Activated CD4-positive, alpha-beta T cell treated with anti-CD3 and anti-CD28 coated beads, Interleukin-2, amount 10 ng/mL, durations not matched to agents 24 days and 14 days (primary cell): ENCODE measurements at places on chromosomes 6 and 20.

DNA sequence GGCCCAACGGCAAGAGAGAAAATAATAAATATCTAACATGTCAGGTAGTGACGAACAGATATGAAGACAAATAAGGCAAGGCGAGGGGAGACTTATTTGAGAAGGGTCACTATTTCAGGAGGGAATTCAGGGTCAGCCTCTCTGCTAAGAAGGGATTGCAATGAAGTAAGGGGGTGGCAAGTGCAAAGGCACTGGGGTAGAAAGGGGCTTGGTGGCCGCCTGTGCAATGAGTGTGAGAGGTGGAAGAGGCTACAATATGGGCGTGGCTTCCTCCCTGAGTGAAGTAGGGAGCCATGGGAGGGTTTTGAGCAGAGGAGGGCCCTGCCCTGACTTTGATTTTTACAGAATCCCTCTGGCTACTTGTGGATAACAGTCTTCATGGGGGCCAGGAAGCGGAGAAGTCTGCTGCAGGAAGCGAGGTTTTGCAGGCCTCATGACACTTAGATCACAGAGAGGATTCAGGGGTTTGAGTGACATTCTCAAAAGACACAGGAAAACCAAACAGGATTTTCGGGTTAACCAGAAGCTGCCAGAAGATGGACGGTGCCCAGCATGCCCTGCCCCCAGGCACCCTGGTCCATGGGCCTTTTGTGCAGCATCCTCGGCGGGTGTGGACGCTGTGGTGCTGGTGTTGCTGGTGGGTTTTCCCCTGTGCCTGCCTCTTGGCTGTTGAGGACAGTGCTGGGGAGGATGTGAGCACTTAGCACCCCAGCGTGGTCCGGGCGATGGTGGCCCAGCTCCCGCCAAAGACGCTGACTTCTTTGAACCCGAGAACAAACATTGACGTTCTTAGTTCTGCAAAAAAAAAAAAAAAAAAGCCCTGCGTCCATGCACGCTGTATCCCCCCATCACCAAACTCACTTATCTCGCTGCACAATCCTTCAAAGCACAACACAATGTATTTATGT lies 124.2 kb upstream of the PTPN1 start:
- H3K27ac ChIP-seq = peak overlapping the region; percentile 69
- no peaks in the 10 kb centered on the region for H3K27me3 ChIP-seq
- H3K4me3 ChIP-seq = peak overlapping the region; percentile 60
- DNase-seq = peak; percentile 93
- H3K36me3 ChIP-seq = no peaks in the 10 kb centered on the region

DNA sequence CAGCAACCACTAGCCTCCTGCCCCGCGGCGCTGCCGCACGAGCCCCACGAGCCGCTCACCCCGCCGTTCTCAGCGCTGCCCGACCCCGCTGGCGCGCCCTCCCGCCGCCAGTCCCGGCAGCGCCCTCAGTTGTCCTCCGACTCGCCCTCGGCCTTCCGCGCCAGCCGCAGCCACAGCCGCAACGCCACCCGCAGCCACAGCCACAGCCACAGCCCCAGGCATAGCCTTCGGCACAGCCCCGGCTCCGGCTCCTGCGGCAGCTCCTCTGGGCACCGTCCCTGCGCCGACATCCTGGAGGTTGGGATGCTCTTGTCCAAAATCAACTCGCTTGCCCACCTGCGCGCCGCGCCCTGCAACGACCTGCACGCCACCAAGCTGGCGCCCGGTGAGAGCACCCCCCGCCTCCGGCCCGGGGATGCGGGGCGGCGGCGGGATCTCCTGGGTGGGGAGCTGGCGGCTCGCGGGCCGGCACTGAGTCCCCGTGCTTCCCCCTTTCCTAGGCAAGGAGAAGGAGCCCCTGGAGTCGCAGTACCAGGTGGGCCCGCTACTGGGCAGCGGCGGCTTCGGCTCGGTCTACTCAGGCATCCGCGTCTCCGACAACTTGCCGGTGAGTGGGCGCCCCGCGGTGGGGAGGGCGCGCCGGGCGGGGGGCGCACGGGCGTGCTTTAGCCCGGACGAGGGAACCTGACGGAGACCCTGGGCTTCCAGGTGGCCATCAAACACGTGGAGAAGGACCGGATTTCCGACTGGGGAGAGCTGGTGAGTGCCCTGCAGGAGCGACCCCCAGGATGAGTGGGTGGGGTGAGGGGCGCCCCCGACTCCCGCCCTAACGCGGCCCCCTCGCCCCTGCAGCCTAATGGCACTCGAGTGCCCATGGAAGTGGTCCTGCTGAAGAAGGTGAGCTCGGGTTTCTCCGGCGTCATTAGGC lies 585 bp downstream of the PIM1 start:
- H3K4me3 ChIP-seq = peak overlapping the region; percentile 93
- H3K36me3 ChIP-seq = peaks cover 47% of the 10 kb centered on the region
- no peaks in the 10 kb centered on the region for H3K27me3 ChIP-seq
- DNase-seq = peak; percentile 84
- peak overlapping the region; percentile 94 for H3K27ac ChIP-seq
- peaks cover 54% of the 10 kb centered on the region for H3K4me1 ChIP-seq

- H3K27me3 ChIP-seq = no peaks in the 10 kb centered on the region
- no peak overlapping the region for H3K4me3 ChIP-seq
- peaks cover 18% of the 10 kb centered on the region for H3K4me1 ChIP-seq
- H3K36me3 ChIP-seq = peaks cover 73% of the 10 kb centered on the region
Observed at GRCh38 chr6:37456126-37456525, 23.1 kb downstream of the CMTR1 start.

DNA sequence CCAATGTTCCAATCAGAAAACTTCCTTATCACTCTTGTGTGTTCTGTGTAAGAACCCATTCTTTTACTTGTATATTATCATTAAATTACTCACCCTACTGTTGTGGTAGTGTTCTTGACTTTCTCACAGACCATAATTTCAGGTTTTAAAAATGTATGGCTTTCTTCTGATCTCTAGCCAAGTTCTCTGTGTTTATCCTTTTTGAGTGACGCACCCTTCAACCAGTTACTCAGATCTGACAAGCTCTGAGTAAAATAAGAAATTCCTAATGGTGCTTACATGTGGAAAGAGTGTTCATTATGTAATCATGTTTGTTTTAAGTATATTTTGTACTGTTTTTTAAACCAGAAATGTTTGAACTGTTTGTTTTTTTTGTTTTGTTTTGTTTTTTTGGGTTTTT lies 11.0 kb downstream of the TBPL1 start:
- peaks cover 22% of the 10 kb centered on the region for H3K4me1 ChIP-seq
- H3K4me3 ChIP-seq = no peak overlapping the region

DNA sequence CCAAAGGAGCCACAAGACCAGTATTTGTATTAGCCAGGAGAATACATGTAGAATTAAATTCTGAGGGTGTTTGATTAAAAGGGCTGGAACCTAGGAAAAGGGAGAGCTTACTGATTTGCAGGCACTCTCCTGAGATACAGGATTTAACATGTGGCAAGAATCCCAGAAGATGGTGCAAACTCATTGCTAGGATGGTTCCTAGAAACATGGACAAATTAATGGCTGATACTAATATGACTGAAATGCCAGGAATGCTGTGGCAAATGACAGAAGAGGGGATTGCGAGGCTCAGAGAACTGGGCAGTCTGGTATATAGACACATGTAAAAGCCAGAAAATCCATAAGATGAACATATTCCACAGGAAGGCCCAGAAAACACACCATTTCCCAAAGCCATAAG lies 118.1 kb downstream of the RWDD2A start:
- no peak for DNase-seq
- peaks cover 5% of the 10 kb centered on the region for H3K27me3 ChIP-seq

GRCh38 chr6:127186889-127187288 lies 68.4 kb downstream of the RSPO3 start:
- H3K27ac ChIP-seq = no peak overlapping the region
- DNase-seq = peak; percentile 87
- no peak overlapping the region for H3K4me3 ChIP-seq
- no peaks in the 10 kb centered on the region for H3K4me1 ChIP-seq
- no peaks in the 10 kb centered on the region for H3K36me3 ChIP-seq

- no peaks in the 10 kb centered on the region for H3K4me1 ChIP-seq
- H3K36me3 ChIP-seq = no peaks in the 10 kb centered on the region
- H3K27ac ChIP-seq = no peak overlapping the region
- peaks cover 12% of the 10 kb centered on the region for H3K27me3 ChIP-seq
- DNase-seq = peak; percentile 86
- H3K4me3 ChIP-seq = no peak overlapping the region
Observed at GRCh38 chr6:79813854-79814709, 133.3 kb downstream of the ELOVL4 start.

DNA sequence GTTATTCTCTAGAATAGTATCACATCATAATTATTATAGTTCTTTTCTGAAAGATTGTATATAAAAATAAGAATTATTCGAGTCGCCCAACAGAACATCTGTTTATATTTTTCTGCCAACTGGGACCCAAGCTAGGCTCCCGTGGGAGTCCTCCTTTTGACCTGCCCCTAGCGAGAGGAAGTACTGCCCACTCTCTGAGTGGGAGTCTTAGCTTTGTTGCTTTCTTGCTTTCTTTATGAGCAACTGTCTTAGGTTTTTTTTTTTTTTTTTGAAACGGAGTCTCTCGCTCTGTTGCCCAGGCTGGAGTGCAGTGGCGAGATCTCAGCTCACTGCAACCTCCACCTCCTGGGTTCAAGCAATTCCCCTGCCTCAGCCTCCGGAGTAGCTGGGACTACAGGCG lies 202.0 kb upstream of the ZNF184 start:
- no peak overlapping the region for H3K4me3 ChIP-seq
- H3K27ac ChIP-seq = no peak overlapping the region
- H3K36me3 ChIP-seq = peaks cover 9% of the 10 kb centered on the region
- DNase-seq = no peak
- peaks cover 23% of the 10 kb centered on the region for H3K4me1 ChIP-seq

DNA sequence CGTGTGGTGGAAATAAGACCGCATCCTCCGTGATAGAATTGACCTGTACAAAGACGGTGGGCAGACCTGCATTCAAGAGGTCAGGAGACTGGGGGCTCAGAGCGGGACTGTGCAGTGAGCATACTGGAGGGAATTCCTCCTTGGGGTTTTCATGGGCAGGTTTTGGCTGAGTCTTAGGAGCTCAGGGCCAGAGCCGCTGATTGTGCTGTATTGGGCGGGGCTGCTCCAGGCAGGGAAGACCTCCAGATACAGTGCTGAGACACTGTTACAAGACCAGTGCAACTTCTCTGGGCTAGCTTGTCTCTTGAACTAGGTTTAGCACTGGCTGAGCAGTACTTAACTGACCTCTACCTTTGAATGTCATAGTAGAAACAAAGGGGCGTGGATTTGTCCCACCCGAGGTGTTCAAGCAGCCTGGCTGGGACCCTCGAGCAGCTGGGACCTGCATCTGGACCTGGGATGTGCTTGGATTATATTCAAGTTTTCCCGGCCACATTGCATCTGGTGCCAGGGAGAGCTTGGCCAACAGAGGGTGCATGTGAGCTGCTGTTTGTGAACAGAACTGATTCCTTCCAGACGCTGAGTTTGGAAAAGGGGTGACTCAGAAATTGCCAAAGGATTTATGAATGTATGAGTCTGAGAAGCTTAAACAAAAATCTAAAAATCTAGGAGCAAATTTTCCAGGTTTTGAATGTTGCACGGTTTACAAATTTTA lies 33.4 kb upstream of the SLC22A1 start:
- no peak overlapping the region for H3K4me3 ChIP-seq
- peaks cover 7% of the 10 kb centered on the region for H3K4me1 ChIP-seq
- H3K27ac ChIP-seq = no peak overlapping the region
- peaks cover 67% of the 10 kb centered on the region for H3K36me3 ChIP-seq
- no peaks in the 10 kb centered on the region for H3K27me3 ChIP-seq
- DNase-seq = no peak

DNA sequence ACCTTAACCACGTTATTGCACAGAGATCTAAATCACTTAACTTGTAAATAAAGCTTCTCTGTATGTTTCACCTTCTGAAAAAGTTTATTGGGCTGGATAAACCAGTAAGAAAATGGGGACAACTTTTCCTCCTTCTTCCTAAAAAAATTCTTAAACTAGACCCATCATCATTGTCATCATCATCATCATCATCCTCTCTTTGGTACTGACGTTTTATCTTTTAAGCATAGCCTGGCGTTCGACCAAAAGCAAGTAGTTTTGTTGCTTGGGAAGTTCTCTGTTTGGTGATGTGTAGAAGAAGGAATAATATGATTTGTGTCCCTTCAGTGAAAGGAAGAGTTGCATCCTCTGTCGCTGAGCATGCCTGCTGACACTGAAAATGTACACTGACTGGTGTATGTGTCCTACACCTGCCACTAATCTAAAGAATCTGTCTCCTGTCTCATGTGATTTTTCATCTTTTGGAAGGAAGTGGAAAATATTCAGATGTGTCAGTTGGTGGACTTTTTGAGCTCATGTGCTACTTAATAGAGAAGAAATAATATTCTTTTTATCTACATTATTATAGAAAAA lies 2.5 kb downstream of the CLVS2 start:
- no peak overlapping the region for H3K4me3 ChIP-seq
- H3K27ac ChIP-seq = no peak overlapping the region
- no peak for DNase-seq
- no peaks in the 10 kb centered on the region for H3K4me1 ChIP-seq
- H3K36me3 ChIP-seq = no peaks in the 10 kb centered on the region

DNA sequence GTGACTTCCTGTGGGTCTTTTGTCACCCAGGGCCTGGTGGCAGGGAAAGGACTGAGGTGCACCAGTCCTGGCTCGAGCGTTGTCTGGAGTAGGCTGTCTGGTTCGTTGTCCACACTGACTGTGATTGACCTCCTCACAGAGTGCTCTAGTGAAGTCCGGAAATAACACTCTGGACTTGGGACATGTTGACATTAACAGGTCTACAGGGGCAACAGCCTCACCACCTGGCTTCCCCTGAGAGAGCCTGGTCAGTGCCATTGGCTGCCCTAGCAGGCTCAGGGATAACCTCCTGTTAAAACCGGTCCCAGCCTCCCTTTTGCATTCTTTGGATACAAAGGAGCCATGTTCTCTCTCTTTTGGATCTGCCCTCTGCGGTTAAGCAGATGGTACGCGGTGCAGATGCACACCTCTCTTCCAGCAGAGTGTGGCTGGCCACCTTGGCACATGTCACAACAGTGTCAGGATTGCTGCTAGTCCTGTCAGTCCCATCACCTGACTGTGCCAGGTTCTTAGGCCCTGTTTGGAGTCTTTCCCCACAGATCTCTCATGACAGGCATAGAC lies 46.2 kb downstream of the CDS2 start:
- DNase-seq = no peak
- no peak overlapping the region for H3K4me3 ChIP-seq
- peaks cover 21% of the 10 kb centered on the region for H3K4me1 ChIP-seq
- H3K27ac ChIP-seq = peak overlapping the region; percentile 16
- peaks cover 16% of the 10 kb centered on the region for H3K36me3 ChIP-seq
- no peaks in the 10 kb centered on the region for H3K27me3 ChIP-seq

GRCh38 chr20:43761386-43762340 lies 34.9 kb upstream of the GTSF1L start:
- H3K27me3 ChIP-seq = peaks cover 3% of the 10 kb centered on the region
- no peak for DNase-seq
- H3K36me3 ChIP-seq = peaks cover 2% of the 10 kb centered on the region
- H3K27ac ChIP-seq = no peak overlapping the region
